ENCODE measurements at places on chromosomes 1 and 21.

- no peak for DNase-seq
Measured at GRCh38 chr1:226545836-226546596, 2.5 kb upstream of the STUM start.

DNA sequence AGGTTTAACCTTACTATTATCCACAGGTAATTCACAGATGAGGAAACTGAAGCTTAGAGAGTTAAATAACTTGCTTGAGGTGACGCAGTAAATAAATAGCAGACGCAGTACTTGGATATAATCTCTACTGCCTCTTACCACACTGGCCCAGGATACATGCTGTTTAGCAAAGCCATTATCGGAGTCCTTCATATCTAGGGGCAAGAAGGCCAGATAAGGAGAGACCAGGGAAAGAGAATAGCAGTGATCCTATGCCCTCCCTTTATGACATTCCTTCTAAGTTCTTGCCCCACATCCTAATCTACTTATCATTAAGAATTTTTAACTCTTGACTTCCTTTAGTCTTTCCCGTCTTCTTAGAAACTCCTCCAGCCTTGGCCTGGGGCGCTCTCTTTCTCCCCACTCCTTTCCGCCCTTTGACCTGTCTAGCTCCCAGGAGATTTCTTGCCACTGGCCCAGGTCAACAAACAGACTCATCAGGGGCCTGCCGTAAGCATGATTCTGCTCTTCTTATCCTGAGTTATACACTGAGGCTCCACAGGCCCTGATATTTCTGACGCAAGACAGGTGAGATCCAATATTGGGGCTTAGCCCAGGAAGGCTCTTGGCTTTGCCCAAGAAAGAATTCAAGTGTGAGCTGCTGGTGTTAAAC is 11.4 kb upstream of the SLAMF1 start:
- no peak for DNase-seq

GRCh38 chr1:230282157-230282556 is 144.0 kb downstream of the PGBD5 start:
- peak; percentile 52 for DNase-seq

DNA sequence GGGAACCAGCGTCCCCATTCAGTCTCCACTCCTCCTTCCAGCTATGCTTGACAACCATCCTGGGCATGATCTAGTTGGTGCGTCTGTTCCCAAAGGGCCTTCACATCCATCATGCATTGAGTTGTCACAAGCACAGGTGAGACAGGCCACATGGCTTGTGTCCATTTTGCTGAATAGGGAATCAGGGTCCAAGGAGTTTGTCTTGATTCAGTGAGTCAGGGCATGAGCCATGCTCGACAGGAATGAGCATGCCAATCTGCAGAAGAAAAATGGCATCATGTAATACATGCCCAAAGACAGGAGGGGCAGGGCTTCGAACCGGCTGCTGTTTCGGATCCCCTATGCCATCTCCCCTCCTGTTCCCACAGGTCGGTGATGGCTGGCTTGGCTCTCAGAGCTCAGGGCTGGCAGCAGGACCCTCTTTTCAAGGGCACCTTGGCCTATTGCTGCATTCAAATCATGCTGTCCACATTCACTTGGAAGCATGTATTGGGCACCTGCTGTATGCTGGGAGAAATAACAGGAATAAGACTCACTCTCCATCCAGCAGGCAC is 44.5 kb downstream of the PKP1 start:
- DNase-seq, result no peak

GRCh38 chr21:16037421-16037955 is 307.7 kb downstream of the USP25 start:
- DNase-seq, result no peak

- DNase-seq, result no peak
Measured at GRCh38 chr1:180177931-180178330, 23.3 kb downstream of the QSOX1 start.

- DNase-seq, result no peak
Measured at GRCh38 chr1:164787834-164788231, 228.8 kb downstream of the PBX1 start.

GRCh38 chr1:15902882-15903281 is 55.4 kb downstream of the SPEN start:
- DNase-seq, result no peak

DNA sequence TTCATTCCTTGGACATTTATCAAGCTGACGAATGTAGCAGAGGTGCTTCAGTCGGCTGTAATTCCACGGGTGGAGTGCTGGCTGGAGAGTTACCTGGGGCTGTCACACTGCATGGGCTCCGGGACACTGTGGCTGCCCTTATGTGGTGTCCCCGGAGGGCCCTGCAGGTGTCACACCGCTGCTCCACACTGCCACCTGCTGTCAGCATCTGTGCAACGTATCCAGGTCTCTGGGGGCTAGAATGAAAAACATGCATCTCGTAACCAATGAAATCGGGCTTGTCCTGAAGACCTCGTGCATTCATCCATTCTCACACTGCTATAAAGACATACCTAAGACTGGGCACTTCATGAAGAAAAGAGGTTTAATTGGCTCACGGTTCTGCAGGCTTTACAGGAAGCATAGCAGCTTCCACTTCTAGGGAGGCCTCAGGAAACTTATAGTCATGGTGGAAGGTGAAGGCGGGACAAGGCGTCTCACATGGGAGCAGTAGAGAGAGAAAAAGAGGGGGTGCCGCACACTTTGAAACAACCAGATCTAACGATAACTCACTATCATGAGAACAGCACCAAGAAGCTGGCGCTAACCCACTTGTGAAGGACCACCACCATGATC is 46.7 kb upstream of the PCBP3 start:
- peak; percentile 77 for DNase-seq

GRCh38 chr1:240836271-240836670 is 224.3 kb upstream of the GREM2 start:
- DNase-seq, result no peak

DNA sequence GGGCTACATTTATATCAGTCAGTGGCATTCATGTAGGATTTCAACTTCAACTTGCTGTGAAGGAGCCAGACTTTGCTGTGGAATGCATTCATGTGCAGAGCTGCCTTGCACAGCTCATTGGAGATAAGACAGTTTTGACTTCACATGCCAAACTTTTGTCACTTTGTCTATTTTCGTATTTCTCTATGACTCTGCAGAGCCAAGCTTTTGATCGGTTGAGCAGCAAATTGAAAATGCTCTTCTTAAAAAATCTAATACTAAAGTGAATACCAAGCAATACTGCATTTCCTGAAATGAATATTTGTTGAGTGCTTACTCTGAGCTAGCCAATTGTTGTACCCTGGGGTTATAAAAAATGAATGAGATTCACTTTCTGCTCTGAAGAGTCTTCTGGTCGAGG is 388.7 kb downstream of the ST6GALNAC3 start:
- DNase-seq, result no peak

DNA sequence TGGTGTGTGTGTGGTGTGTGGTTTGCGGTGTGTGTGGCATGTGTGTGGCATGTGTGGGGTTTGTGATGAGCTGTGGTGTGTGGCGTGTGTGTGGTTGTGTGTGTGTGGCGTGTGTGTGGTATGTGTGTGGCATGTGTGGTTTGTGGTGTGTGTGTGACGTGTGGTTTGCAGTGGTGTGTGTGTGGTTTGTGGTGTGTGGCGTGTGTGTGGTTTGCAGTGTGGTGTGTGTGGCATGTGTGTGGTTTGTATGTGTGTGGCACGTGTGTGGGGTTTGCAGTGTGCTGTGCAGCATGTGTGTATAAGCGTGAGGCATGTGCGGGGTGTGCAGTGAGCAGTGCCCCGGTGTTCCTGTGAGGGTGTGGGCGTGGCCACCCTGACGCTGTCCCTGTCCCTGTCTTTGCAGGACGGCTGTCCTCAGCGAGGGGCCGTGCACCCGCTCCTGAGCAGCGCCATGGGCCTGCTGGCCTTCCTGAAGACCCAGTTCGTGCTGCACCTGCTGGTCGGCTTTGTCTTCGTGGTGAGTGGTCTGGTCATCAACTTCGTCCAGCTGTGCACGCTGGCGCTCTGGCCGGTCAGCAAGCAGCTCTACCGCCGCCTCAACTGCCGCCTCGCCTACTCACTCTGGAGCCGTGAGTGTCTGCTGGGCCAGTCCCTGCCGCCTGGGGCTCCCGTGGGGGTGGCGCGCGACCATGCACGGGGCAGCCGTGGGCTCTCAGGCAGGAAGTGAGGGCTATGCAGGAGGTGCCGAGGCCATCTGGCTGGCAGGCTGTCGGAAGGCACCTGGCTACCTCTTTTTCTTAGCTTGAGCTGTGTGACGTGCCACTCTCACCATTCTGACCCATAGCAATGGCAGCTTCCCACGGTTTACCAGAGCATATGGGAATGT is 52.6 kb upstream of the TRAPPC10 start:
- DNase-seq, result no peak

GRCh38 chr21:27536319-27536718 is 569.4 kb upstream of the ADAMTS5 start:
- DNase-seq, result no peak

GRCh38 chr1:80961464-80962190 is 839.1 kb upstream of the ADGRL2 start:
- no peak for DNase-seq

DNA sequence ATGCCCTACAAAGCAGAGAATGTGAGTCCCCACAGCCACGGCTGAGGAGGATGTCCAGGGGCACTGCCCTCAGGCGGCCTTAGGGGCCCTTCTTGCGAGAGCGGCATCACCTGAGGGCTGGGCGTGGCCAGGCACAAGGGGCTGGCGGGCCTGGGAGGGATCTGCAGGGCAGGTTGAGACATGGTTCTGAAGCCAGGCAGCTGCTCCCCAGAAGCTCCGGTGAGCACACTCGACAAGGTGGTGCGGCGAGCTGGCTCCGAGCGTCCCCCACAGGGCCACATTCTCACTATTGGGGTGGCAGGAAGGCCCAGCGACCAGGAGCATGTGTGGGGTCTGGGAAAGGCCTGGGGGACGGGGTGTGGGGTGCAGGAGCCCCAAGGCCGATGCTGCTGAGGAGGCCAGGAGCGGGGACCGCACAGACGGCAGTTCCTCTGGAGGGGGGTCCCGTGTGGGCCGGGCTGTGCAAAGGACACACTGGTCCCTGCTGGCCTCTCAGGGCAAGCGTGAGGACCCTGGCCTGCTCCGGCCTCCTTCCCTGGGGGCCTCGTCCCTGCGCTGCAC is 47.2 kb downstream of the MORN1 start:
- DNase-seq, result no peak

DNA sequence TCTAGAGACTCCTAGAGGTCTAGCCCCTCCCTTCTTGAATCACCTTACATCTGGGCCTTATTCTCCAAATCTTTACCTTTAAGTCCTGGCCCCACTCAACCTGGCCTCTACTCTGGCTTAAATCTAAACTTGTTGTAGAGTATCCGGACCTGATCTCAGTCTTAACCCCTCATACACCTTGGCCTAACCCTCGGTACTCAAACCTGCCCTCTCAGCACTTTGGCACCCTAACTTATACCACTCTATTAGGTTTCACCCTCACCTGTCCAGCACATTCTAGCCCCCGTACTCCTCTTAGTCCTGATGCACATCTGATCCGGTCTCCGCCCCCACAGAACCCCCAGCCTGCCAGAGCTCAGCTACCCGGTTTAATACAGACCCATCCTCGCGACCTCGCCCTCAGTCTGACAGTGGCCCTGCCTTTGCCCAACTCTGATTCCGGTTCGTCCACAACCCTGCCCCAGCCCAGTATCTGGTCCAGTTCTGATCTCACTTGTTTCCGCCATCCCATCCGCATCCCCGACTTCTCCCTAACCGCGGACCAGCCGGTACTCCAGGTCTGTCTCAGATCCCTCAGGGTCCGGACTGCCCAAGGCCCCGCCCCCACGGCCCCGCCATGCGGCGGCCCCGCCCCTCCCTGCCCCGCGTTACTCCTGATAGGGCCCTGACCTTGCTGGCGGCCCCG is 1.5 kb downstream of the TRIM62 start:
- DNase-seq, result peak; percentile 88

- no peak for DNase-seq
Measured at GRCh38 chr1:98926597-98926996, 78.1 kb downstream of the PLPPR5 start.
